HCT116 (cell line): ENCODE measurements at places on chromosomes 7 and 10.

- no peak for DNase-seq
Measured at GRCh38 chr7:33921216-33921938, 16.0 kb downstream of the BMPER start.

- DNase-seq: peak; percentile 28
Measured at GRCh38 chr7:26156451-26157420, 4.7 kb downstream of the NFE2L3 start.

- no peak for DNase-seq
Measured at GRCh38 chr10:117865945-117866344, 180.8 kb downstream of the RAB11FIP2 start.

GRCh38 chr10:21406595-21407193 lies 118.8 kb downstream of the SKIDA1 start:
- DNase-seq: no peak

DNA sequence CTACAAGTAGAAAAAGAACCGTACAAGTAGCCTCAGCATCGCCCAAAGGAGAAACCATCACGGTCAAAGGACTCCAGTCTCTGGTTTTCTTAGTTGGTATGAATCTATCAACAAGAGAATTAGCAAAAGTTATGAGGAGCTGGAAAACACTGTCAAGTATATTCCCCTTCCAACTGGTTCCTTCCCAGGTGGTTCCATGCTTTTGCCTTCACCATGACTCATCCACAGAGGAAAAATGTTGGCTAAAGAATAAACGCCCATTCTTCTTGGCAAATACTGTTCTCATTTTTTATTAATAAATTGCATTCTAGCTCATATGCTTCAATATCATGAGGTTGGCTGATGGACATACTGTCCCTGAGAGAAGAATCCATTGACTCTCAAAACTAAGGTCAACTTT lies 6.4 kb downstream of the ELMO1 start:
- DNase-seq: no peak

DNA sequence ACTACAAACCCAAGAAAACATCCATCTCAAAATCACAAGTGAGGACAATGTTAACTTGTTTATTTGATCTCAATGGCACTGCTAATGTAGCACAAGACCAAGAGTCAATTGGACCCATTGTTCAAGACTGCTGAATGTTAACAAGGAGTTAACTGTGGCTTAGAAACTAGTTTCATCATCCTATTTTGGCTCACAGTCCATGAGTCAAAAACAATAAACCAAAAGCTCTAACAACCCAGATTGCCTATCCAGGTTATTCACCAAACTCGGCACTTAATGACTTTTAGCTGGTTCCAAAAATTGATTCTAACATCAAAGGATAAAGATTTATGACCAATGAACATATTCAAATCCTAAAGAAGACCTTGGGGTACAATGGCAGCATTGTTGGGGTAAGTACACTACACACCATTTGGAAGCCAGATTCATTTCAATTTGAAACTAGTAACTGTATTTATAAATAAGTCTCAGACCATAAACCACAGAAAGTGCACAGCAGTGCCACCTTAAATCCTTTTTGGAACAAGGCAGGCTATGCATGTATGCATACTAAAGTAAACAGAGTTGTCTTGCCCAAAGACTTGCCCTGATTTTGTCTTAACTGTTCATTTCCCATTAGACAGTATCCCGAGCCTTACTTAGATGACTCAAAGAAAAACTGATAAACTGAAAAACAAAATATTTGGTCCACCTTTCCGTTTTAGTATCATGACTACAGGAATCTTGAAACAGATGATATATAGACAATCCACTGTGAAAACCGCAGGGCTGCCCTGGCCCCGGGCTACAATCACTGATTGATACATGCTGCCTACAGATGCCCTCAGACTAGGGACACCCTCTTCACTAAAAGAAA lies 84.5 kb downstream of the SRPK2 start:
- DNase-seq: peak; percentile 56

DNA sequence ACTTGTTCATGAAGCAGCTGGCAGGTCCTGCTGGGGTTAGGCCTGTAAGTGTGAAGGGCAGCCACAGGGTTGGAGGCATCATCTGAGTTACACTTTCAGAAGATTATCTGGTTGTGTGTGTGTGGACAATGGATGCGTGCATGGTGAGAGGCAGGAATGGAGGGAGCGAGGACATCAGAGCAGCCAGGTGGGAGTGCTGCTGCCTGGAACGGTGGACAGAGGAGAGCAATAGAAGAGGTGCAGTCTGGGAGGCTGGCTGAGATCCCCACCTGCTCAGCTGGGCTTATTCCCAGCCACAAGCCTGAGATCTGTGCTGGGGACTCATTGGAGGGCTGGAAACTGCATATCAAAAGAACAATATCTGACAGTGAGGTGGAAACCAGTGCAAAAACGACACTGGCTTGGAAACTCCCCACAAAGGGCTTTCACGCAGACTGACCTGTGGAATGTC lies 17.9 kb downstream of the ZNF488 start:
- DNase-seq: no peak

GRCh38 chr7:89607792-89608191 lies 546.5 kb upstream of the STEAP1 start:
- DNase-seq: no peak

DNA sequence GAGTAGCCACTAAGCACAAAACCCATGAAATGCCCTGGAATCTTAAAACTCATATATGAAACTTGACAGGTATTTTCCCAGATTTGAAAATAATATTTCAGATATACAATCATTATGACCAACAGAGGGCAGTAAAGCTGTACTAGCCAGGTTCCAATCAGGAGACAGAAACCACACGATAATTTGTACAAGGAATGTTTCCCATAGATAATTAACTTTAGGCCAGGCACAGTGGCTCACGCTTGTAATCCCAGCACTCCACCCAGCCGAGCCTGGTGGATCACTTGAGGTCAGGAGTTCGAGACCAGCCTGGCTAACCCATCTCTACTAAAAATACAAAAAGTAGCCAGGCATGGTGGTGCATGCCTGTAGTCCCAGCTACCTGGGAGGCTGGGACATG lies 31.0 kb upstream of the NUB1 start:
- DNase-seq: no peak

GRCh38 chr10:79038841-79039201 lies 29.9 kb upstream of the ZMIZ1 start:
- no peak for DNase-seq

- DNase-seq: no peak
Measured at GRCh38 chr7:147525325-147525724, 1065.2 kb upstream of the C7orf33 start.

- no peak for DNase-seq
Measured at GRCh38 chr10:84179059-84179710, 5.6 kb downstream of the GPR15LG start.

GRCh38 chr7:24962418-24962962 lies 17.5 kb downstream of the OSBPL3 start:
- no peak for DNase-seq

- peak; percentile 77 for DNase-seq
Measured at GRCh38 chr7:12715372-12716133, 28.1 kb downstream of the ARL4A start.

GRCh38 chr10:101495324-101495925 lies 92.6 kb downstream of the POLL start:
- DNase-seq: peak; percentile 12

GRCh38 chr7:83934118-83934734 lies 260.4 kb downstream of the SEMA3A start:
- no peak for DNase-seq

- no peak for DNase-seq
Measured at GRCh38 chr7:90387470-90388240, 15.6 kb upstream of the CLDN12 start.

DNA sequence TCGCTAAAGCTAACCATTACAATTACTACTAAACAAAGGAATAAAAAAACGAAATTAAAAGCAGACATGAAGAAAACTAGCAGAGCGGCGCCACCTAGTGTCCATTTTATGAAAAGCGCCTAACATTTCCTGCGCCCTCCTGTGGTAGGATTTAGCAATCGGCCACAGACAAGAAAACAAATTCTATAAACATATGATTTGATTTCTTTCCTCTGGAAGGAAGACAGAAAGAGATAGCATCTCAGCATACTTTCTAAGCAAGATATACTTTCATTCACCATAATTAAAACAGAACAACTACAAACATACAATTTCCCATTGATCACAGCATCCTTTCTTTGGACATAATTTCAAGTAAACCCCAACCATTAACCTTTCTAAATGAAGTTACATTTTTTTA lies 337.7 kb upstream of the NPVF start:
- DNase-seq: peak; percentile 44

GRCh38 chr7:138608275-138608674 lies 92.9 kb downstream of the SVOPL start:
- DNase-seq: no peak

- no peak for DNase-seq
Measured at GRCh38 chr10:67883710-67884312, 645 bp upstream of the SIRT1 start.

GRCh38 chr7:139571190-139571589 lies 47.7 kb downstream of the CLEC2L start:
- no peak for DNase-seq

- no peak for DNase-seq
Measured at GRCh38 chr10:74314166-74314565, 163.1 kb downstream of the ADK start.

GRCh38 chr7:107043491-107043890 lies 1.0 kb upstream of the PRKAR2B start:
- no peak for DNase-seq

- DNase-seq: no peak
Measured at GRCh38 chr10:123045961-123046731, 37.3 kb downstream of the ACADSB start.

DNA sequence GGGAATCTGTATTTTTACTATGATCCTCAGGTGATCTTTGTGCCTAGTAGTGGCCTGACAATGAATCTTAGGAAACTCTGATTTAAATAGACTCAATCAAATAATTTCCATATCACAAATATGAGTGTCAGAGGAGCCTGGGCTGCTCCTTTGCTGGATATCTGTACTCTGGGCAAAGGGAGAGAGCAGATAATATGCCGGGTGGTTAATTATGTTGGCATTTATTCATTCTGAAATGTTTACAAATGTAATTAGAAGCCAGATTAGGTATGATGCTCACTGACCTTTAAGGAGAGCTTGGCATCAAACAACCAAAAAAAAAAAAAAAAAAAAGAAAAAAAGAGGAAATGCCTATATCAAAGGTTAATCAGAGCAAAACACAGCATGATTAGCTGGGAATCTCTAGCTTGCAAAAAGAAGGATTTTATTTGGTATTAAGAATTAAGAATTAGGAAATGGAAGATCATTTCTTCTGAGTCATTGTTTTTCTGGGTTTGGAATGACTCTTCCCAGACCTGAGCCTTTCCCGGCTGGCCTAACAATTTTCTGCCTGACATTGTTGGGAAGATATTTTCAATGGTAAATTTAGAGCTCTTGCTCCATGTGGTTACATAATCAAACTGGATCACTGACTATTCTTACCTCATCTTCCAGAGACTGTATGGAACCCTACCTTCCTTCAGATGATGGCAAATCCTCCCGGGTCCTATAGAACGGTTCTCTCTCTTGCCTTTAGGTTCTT lies 365.3 kb downstream of the REEP3 start:
- DNase-seq: no peak

DNA sequence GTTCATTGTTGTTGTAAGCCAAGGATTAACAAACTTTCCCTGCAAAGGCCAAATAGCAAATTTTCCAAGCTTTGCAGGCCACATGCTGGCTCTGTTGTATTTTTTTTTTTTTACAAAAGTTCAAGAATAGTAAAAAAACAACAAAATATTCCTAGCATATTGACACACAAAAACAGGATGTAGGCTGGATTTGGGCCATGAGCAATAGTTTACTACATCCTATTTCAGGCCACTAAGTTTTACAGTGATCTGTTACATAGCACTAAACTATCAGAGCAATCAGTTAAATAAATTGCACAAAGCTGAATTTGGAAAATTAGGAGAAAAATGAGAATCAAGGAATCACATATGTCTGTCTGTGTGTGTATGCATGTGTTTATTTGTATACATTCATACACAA lies 491.8 kb upstream of the GHITM start:
- no peak for DNase-seq

DNA sequence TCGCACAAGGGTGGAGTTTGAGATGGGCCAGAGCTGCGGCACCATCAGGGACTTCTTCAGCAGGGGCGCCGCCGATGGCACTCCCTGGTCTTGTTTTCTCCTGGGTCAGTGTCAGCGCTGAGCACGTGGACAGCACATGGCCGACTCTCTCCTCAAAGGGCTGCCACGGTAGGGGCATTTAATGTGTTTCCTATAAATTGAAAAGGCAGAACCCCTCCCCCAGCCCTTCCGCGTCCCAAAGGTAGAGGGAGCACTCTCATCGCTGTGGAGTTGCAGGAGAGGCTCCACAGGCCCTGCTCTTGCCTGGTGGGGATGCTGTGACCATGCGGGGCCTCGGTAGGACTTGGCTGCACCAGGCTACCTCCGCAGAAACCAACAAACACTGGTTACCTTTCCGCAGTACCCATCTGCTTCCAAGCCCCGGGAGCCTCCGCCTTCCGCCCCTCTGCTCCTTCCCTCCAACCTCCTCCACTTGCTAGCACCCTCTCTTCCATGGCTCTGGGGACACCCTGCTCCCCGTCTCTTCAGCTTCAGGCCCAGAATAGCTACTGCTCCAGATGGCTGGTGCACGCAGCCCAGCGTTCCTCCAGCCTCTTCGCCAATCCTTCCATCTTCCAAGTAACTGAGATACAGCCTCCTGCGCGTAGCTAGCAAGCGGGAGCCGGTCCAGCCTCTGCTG lies 166.3 kb upstream of the ADCY1 start:
- DNase-seq: no peak

DNA sequence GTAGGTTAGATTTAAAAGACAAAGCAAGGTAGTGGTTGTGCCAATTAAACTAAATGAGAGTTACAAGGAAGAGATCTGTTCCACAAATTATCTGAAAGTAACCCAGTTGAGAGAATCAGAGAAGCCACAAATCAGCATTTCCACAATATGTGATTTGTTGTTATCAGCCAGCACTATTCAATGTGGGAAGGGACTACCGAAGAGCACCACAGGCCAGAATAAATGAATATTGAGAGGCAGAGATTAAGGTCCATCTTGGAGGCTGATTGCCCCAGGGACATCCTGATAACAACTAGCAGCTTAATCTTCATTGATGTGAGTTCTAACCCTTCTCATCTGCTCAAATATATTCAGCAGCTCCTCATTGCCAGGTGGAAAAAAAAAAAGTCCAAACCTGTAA lies 367.6 kb downstream of the MALRD1 start:
- no peak for DNase-seq

DNA sequence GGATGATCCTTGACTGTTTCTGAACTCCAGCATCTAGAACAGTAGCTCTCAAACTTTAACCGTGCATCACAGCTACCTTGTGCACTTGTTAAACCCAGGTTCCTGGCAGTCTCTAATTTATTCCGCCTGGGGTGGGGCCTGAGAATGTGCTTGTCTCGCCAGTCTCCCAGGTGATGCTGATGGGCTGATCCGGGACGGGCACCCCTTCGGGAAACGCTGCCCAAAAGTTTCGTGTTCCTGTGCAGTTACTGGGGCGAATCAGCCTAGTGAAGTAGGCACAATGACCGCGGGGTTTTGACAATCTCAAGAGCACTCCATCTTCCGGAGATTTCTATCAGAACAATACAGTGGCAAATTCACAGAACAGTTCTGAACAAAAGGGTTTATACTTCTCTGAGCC lies 29.9 kb downstream of the ADCYAP1R1 start:
- no peak for DNase-seq
